Ecto neural progenitor cell (in vitro differentiated cells): ENCODE measurements at places on chromosomes 1 and 21.
A peak's percentile ranks its signal among the peaks of the same experiment; 100 is the strongest.

- no peak for DNase-seq
These were observed 124.0 kb downstream of the PROX1 start for GRCh38 chr1:214111796-214112195.

- DNase-seq = no peak
These were observed 572 bp downstream of the CYB5RL start for GRCh38 chr1:54199151-54199764.

GRCh38 chr1:9825093-9826074 lies 1.6 kb upstream of the CLSTN1 start:
- DNase-seq = peak; percentile 57

GRCh38 chr1:160550572-160551034 lies 27.5 kb upstream of the SLAMF6 start:
- no peak for DNase-seq

GRCh38 chr1:159867664-159868026 lies 5.2 kb upstream of the VSIG8 start:
- DNase-seq = no peak

GRCh38 chr1:175158170-175158591 lies 34.4 kb downstream of the KIAA0040 start:
- DNase-seq = no peak

DNA sequence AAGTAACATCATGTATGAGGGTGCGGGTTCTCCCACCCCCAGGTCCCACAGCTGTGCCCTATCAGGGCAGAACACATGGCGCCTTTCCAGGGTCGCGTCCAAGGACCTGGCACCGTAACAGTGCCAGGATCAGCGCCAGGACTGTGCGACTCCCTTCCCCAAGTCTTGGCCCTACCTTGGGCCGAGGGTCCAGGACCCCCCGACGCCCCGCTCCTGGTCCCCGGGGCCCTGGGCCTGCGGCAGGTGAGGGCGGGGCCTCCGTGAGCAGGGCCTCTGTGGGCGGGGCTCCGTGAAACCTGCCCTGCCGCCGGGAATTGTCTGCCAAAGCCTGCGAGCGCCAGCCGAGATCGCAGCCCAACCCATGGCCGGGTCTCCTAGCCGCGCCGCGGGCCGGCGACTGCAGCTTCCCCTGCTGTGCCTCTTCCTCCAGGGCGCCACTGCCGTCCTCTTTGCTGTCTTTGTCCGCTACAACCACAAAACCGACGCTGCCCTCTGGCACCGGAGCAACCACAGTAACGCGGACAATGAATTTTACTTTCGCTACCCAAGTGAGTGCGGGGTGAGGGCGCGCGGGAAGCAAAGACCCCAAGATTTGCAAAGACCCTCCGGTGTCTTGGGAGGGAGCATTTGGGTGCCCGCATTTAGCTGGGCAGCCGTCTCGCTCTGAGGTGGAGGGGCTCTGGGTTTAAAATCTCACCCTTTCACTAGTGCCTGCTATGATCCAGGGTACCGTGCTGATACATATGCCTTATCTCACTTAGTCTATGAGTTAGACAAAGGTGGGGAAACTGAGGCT lies at the start of gene RHBG:
TSS of gene RHBG (plus strand) at position 323 of the 796 bp plus-strand sequence. CDS start at position 362, 39 bp downstream.
- peak; percentile 72 for DNase-seq

DNA sequence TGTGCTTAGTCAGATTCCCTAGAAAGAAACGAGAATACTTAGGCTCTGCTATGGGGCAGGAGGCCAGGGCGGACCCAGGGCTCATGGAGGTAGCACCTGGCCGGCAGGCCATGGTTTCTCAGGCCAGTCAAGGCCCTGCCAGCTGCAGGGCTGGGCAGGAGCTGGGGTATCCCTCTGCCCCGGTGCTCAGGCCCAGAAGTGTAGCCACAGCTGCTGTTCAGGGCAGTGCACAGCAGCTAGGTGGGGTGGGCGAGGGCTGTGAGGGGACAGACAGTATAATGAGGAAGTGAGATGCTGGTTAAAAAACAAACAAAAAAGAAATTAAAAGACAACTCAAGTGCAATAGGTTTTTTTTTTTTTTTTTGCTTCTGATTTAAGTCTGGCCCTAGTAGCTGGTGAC lies 34.0 kb upstream of the EDN2 start:
- DNase-seq = no peak

DNA sequence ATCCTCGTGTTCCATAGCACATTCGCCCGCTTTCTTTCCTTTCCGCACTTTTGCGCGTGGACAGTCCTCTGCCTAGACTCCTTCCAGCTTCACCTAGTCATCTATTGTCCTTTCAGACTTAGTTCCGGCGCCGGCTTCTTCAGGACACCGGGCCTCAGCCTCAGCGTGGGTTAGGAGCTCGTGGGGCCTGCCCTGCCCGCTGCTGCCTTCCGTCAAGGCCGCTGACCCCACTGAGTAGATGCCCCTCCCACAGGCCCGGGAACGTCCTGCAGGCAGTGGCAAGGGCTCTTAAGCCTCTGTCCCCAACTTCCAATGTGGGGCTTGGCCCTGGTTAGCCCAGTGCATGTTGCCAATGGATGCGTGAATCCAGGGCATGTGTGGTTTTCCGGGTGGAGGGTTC lies 11.4 kb downstream of the DMRTB1 start:
- DNase-seq = no peak
